SJSA1 (cell line): ENCODE measurements at places on chromosomes 7 and 10. TPM values are rescaled to one million over a fixed set of nuclear protein-coding genes. Genes with fewer than 3 reads are reported as not detected.

The TMEM196 gene
- total RNA-seq, result not detected in 2 replicates

The BRAF gene
- 10.5 and 12.2 TPM in 2 replicates for total RNA-seq

The BMPER gene
- 1.3 and 2.8 TPM in 2 replicates for total RNA-seq

GRCh38 chr10:79088613-79089355 lies 20.0 kb downstream of the ZMIZ1 start:
- no peak overlapping the region for H3K27ac ChIP-seq
- H3K4me3 ChIP-seq, result no peak overlapping the region
- peaks cover 29% of the 10 kb centered on the region for H3K36me3 ChIP-seq
- H3K27me3 ChIP-seq, result no peaks in the 10 kb centered on the region
- H3K4me1 ChIP-seq, result peaks cover 38% of the 10 kb centered on the region

- no peak overlapping the region for H3K4me3 ChIP-seq
- no peaks in the 10 kb centered on the region for H3K36me3 ChIP-seq
- DNase-seq, result no peak
- peaks cover 10% of the 10 kb centered on the region for H3K4me1 ChIP-seq
Measured at GRCh38 chr7:16462431-16462889, 3.1 kb downstream of the SOSTDC1 start.

DNA sequence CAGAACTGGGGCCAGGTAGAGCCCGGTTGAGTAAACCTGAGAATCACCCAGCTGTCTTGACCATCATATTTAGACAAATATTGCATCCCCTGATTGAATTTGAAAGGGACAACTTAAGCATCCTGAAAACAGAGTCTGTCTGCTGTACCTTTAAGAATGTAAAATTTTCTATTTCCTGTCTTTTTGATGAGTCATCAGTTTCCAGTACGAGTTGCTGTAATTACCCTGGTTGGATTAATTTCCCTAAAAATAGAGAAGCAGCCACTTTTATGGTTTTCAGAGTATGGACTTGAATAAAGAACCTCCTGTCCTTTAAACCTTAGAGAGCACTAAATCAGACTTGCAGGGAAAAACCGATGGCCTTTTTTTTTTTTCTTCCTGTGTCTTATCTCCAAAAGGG lies 164.6 kb upstream of the SH2B2 start:
- no peak for DNase-seq
- peak overlapping the region; percentile 67 for H3K27ac ChIP-seq
- H3K27me3 ChIP-seq, result no peaks in the 10 kb centered on the region
- H3K4me1 ChIP-seq, result peaks cover 42% of the 10 kb centered on the region
- H3K4me3 ChIP-seq, result no peak overlapping the region

GRCh38 chr10:60820093-60820754 lies 41.9 kb downstream of the CDK1 start:
- H3K27ac ChIP-seq, result peak overlapping the region; percentile 16; the same call in 1 of the 2 replicates
- peaks cover 56% of the 10 kb centered on the region for H3K4me1 ChIP-seq
- no peaks in the 10 kb centered on the region for H3K36me3 ChIP-seq
- H3K4me3 ChIP-seq, result no peak overlapping the region
- H3K27me3 ChIP-seq, result no peaks in the 10 kb centered on the region
- DNase-seq, result peak; percentile 53

DNA sequence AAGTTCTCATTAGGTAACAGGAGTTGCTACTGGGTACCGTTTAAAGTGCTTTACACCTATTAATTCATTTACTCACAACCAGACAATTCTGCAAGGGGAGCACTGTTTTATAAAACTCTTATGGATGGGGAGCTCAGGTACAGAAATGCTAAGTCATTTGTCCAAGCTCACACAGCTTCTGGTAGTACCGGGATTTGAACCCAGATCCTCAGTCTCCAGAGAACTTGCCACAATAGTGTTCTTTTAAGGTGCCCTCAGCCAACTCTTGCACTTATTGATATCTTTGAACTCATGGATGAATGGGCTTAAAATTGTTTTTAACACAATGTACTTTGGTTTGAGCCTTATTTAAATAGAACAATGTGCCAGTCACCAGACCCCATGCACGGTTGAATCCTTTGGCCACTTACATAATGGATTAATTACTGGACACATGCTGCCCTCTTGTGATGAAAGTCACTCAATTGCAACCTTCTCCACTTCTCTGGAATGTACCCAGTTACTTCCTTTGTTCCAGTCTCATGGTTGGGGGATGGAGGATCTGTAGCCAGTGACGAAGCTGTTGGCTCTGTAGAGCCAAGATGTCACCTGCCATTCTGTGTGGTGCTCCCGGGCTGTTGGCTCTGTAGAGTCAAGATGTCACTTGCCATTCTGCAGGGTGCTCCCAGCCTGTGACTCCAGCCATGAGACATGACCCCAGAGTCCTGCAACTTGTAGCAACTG lies 65.6 kb downstream of the NOD1 start:
- H3K4me3 ChIP-seq, result no peak overlapping the region
- no peaks in the 10 kb centered on the region for H3K4me1 ChIP-seq
- no peaks in the 10 kb centered on the region for H3K36me3 ChIP-seq
- H3K27me3 ChIP-seq, result no peaks in the 10 kb centered on the region
- no peak overlapping the region for H3K27ac ChIP-seq
